Endothelial cell (in vitro differentiated cells): ENCODE measurements at places on chromosomes 3 and 15. TPM values are rescaled to one million over a fixed set of nuclear protein-coding genes. Genes with fewer than 3 reads are reported as not detected.
A peak's percentile ranks its signal among the peaks of the same experiment; 100 is the strongest.

- no peak for DNase-seq
- no peaks in the 10 kb centered on the region for H3K36me3 ChIP-seq
- H3K4me1 ChIP-seq = no peaks in the 10 kb centered on the region
- no peak overlapping the region for H3K27ac ChIP-seq
Observed at GRCh38 chr15:57827971-57828370, 121.5 kb downstream of the POLR2M start.

DNA sequence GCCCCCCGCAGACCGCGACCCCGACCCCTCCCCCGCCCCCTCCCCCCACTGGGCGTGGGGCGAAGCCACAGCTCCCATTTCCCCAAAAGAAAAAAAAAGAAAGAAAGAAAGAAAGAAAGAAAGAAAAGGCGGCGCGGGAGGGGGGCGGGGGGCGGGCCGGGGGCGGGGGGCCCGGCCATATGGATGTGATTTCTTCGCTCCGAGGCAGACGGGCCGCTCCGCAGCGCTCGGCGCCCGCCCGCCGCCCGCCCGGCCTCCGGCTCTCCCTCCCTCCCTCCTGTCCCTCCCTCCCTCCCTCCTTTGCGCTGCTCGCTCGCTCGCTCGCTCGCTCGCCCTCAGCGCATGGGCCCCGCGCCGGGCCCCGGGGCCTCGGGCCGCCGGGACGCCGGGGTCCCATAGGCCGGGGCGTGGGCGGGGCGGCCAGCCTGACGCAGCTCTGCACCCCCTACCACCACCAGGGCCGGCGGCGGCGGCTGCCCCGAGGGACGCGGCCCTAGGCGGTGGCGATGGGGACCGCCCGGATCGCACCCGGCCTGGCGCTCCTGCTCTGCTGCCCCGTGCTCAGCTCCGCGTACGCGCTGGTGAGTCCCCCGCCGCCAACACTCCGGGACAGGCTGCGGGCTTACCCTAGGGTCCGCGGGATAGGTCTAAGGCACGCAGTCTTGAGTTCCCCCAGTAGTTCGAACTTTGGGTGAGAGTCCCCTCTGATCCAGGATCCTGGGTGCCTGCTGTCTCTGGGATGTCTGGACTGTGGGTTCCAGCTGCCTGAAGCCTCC is 5.7 kb downstream of the PTH1R start:
- H3K4me1 ChIP-seq = peaks cover 9% of the 10 kb centered on the region
- no peak overlapping the region for H3K27ac ChIP-seq
- peaks cover 19% of the 10 kb centered on the region for H3K27me3 ChIP-seq
- H3K4me3 ChIP-seq = peak overlapping the region; percentile 65
- no peaks in the 10 kb centered on the region for H3K36me3 ChIP-seq

- peaks cover 21% of the 10 kb centered on the region for H3K4me1 ChIP-seq
- peaks cover 3% of the 10 kb centered on the region for H3K27me3 ChIP-seq
- H3K27ac ChIP-seq = peak within 1 kb of the TSS; percentile 78
- H3K36me3 ChIP-seq = peaks cover 23% of the 10 kb centered on the region
- peak within 1 kb of the TSS; percentile 99 for H3K4me3 ChIP-seq
Observed at GRCh38 chr3:52197842-52198625, at the start of gene ALAS1. Gene ALAS1 (plus strand): TSS chr3:52198160. CDS start chr3:52199242, 1,082 bp downstream.

DNA sequence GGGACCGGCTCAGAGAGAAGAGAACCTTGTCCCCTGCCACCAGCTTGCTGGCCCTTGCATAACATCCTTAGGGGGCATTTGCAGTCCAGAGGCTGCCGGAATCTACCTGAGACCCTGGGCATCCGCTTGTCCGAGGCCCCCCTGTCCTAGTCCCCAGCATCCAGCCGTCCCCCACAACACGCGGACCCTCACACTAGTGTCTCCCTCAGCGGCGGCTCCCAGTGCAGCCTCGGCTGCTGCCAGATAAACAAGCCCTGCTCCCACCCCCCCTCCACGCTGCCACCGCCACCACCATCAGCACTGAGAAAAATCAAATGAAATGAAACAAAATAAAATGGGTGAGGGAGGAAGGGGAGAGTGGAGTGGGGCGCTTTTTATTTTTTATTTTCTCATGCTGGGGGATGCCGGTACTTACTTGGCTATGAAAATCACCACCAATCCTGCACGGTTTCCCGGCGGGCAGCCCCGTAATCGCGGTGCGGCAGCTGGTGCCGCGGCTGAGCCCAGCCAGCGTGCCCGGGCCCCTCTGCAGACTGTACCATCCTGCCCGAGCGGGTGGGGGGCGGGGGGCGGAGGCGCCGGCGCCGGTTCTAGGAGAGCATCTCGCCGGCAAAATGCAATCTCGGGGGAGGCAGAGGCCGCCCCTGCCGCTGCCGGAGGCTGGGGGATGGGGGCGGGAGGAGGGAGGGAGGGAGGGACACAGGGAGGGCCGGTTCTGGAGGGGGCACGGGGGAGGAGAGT is at the start of gene ATP2B2:
ATP2B2 (minus strand) TSS at position 537 of the 741 bp plus-strand sequence. CDS start 56,043 bp downstream, outside the sequence.
- peaks cover 13% of the 10 kb centered on the region for H3K27me3 ChIP-seq
- H3K4me1 ChIP-seq = peaks cover 5% of the 10 kb centered on the region
- no peaks in the 10 kb centered on the region for H3K36me3 ChIP-seq
- H3K4me3 ChIP-seq = no peak within 1 kb of the TSS

GRCh38 chr3:98688363-98688762 is 74.8 kb upstream of the ST3GAL6 start:
- DNase-seq = no peak
- no peaks in the 10 kb centered on the region for H3K36me3 ChIP-seq
- H3K27ac ChIP-seq = no peak overlapping the region
- no peaks in the 10 kb centered on the region for H3K4me1 ChIP-seq

GRCh38 chr3:40623567-40623966 is 98.8 kb downstream of the ZNF621 start:
- no peak for DNase-seq
- no peaks in the 10 kb centered on the region for H3K27me3 ChIP-seq
- peaks cover under 1% of the 10 kb centered on the region for H3K36me3 ChIP-seq
- H3K27ac ChIP-seq = no peak overlapping the region
- H3K4me3 ChIP-seq = no peak overlapping the region

DNA sequence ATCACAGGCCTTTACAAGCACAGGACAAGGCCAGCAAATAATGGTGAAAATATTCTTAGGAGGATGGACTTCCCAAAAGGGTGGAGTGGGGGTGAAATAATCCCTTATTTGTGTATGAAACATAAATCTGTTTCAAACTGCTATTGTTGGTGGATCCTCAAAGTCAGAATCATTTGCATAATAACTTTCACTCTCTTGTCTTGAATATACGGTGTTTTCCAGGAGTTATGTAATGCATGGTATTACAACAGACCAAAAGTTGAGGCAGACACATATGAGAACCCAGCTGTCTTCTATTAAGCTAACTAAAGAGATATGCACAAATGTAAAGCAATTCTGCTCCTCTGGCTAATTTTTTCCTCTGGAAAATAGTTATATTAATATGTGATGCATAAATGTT is 57.7 kb downstream of the PRTG start:
- no peak overlapping the region for H3K27ac ChIP-seq
- peaks cover 10% of the 10 kb centered on the region for H3K36me3 ChIP-seq
- no peak overlapping the region for H3K4me3 ChIP-seq
- DNase-seq = no peak
- H3K27me3 ChIP-seq = no peaks in the 10 kb centered on the region
- H3K4me1 ChIP-seq = peaks cover 28% of the 10 kb centered on the region

- DNase-seq = no peak
- no peaks in the 10 kb centered on the region for H3K27me3 ChIP-seq
- no peak overlapping the region for H3K27ac ChIP-seq
Observed at GRCh38 chr3:136075811-136076210, 110.3 kb downstream of the PPP2R3A start.

GRCh38 chr3:133492159-133492741 is 81.2 kb upstream of the CDV3 start:
- H3K4me3 ChIP-seq = no peak overlapping the region
- H3K27me3 ChIP-seq = peaks cover 3% of the 10 kb centered on the region
- DNase-seq = no peak
- no peak overlapping the region for H3K27ac ChIP-seq

- H3K27ac ChIP-seq = no peak overlapping the region
- H3K4me3 ChIP-seq = no peak overlapping the region
- H3K27me3 ChIP-seq = peaks cover 3% of the 10 kb centered on the region
- H3K4me1 ChIP-seq = peaks cover under 1% of the 10 kb centered on the region
Observed at GRCh38 chr3:189966843-189967242, 153.9 kb downstream of the P3H2 start.

DNA sequence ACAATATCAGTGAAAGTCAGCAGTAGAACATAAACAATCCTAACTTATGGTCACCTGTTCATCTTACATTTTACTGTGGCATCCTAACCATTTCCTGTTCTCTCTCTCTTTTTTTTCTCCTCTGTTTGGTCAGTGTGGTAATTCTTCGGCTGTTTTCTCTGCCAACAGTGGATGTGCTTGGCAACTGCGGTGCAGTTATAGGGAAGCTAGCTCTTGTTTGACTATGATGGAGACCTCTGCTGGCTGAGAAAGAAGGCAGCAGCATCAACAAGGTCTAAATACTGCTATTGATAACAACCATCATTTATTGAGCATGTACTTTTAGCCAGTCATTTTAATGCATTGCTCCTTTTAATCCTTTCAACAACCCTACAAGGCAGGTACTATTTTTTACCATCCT is 723 bp upstream of the DRD3 start:
- no peaks in the 10 kb centered on the region for H3K36me3 ChIP-seq
- no peak overlapping the region for H3K4me3 ChIP-seq
- no peaks in the 10 kb centered on the region for H3K4me1 ChIP-seq
- no peak for DNase-seq

- no peaks in the 10 kb centered on the region for H3K36me3 ChIP-seq
- H3K4me3 ChIP-seq = no peak overlapping the region
- DNase-seq = no peak
- H3K4me1 ChIP-seq = peaks cover 2% of the 10 kb centered on the region
Observed at GRCh38 chr3:102356506-102356905, 78.3 kb upstream of the ZPLD1 start.

Gene SLC2A2
- total RNA-seq = not detected

Gene SLC28A2
- total RNA-seq = not detected

Gene TM6SF1
- 6.0 TPM for total RNA-seq
